Type B pancreatic cell (in vitro differentiated cells): ENCODE measurements at places on chromosomes 3 and 15.

GRCh38 chr15:78914027-78914764 lies 30.6 kb downstream of the CTSH start:
- peak; percentile 40 for DNase-seq

DNA sequence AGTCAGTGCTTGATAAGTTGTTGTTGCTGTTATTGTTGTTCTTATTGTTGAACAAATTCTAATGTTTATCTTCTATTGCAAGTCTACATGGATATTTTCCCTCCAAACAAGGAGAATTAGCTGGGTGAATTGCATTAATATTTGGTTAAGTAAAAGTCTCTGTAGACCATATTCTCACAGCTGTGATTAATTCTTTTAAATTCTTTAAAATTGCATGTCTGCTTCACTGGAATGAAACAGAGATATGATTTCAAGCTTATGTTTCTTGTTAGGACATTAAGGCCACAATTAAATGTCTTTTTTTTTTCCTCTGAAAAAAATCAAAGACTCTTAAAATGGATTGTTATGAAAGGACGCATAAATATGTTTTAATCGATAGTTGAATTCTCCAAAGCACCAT lies 153.4 kb downstream of the EBLN2 start:
- DNase-seq, result no peak

DNA sequence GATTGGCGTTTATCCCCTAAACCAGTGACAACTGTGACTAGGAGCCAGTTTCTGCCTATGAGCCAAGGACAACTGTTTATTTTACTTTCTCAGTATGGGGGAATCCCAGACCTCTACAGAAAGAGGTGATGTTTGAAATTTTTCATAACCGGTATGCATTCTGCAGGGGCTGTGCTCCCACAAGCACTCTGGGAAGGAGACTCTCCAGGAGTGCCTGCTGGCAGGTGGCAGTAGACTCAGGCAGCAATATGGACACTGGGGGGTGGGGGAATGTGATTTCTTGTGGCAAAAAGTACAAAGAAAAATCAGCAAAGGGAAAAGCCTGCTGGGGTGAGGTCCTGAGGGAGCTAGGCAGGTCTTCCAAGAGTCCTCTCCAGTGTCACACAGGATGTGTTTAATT lies 5.9 kb downstream of the TGM4 start:
- DNase-seq, result no peak

- DNase-seq, result no peak
Measured at GRCh38 chr15:70440416-70441138, 322.8 kb downstream of the UACA start.
